ENCODE measurements at places on chromosomes 3 and 15. TPM values are rescaled to one million over a fixed set of nuclear protein-coding genes. Genes with fewer than 3 reads are reported as not detected.

- no peak for DNase-seq
Observed at GRCh38 chr3:187072511-187072910, 66.8 kb downstream of the RPL39L start.

DNA sequence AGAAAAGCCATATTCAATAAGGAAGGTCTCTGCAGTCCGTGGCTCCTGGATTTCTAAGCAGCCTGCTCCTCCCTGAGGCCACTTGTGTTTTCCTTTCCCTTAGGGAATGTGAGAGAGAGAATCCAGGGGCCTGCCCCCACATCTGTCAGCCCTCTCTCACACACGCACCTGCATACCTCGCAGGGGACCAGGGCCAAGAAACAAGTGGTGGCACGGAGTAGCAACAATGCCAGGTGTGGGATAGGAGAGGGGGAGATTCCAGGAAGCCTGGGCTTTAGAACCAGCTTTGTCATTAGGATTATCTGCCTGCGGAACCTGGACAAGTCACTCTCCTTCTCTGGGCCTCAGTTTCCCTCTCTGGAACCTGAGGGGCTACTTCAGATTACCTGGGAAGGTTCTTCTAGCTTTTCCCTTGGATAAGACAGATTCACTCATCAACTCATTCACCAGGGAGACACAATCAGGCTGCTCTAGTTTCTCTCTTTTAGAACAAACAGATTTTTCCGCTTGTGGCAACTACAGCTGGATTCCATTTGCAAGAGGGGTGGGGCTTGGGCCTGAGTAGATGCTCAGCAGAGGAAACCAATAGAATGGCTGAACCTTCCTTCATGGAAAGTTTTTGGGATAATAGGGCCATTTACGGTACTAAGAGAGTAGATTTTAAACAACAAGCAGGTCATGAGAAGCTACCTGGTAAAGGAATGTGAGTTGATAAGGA, 19.5 kb downstream of the BCL6 start:
- no peak for DNase-seq

DNA sequence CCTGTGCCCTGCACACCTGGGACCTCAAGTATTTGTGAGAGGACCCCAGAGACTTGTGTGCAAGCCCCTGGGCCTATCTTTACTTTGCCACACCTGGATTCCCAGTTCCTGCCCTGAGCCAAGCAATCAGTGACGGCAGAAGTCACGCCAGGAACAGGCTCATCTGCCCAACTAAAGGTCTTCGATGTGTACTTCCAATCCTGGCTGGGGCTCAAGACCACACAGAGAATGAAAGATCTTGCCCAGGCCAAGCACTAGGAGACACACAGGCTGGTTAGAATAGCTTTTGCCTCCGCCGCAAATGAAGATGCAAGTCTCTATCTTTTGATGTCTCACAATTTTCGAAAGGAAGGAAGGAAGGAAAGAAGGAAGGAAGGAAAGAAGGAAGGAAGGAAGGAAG, 228.8 kb downstream of the OCA2 start:
- DNase-seq, result no peak

GRCh38 chr3:122186372-122186771, 2.9 kb downstream of the CASR start:
- DNase-seq, result no peak

- DNase-seq, result no peak
Observed at GRCh38 chr3:51568036-51568435, 29.5 kb downstream of the RAD54L2 start.

- DNase-seq, result no peak
Observed at GRCh38 chr3:38210141-38210757, 44.9 kb downstream of the OXSR1 start.

DNA sequence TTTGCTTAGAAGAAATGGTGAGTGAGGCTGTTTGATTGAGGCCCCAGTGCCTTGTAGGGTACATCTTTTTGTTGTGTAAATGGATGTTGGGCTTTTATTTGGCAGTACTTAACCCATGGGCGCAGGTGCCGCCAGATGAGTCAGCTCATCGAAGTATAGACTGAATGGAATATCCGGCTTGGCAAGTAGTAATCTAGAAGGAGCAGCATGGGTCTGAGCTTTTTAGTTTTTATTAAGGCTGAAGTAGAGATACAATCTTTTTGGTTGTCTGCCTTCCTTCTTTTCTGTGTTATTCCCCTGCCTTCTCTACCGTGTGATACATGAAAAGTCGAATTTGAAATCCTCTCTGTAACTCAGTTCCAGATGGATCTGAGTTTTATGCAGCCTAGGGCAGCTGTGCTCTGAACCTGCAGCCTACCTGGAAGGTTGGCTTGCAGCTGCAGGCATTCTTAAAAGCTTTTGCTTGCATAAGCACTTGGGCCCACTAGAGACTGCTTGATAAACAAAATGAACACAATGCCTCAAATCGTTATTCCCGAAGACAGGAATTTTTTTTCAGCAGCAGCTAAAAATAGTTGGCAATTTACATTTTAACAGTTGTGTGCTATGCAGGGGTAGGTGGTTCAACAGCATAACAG, 177.5 kb upstream of the CGNL1 start:
- DNase-seq, result no peak

DNA sequence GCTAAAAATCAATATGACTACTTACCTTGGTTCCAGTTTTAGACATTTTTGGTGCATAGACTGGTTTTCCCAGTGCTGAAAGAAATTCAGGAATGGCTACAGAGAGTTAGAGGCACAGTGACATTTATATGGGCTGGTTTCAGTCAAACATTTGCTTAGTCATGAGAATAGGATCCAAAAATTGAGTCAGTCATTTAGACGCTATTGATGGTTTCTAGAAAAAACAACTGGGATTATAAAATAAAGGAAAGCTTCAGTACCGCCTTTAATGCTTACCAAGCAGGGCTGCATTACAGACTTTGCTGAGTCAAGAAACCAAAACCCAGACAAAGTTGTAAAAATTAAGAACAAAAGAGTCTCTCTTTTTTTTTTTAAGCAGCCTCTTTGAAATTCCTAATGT, at the start of gene CRYGS:
CRYGS (minus strand) TSS at position 100 of the 400 bp plus-strand sequence; CDS start at position 46, 54 bp downstream.
- no peak for DNase-seq

Gene FHIT
- 7.9 TPM for total RNA-seq

Gene ACOX2
- 17.1 TPM for total RNA-seq

Gene STRIT1
- total RNA-seq, result not detected

DNA sequence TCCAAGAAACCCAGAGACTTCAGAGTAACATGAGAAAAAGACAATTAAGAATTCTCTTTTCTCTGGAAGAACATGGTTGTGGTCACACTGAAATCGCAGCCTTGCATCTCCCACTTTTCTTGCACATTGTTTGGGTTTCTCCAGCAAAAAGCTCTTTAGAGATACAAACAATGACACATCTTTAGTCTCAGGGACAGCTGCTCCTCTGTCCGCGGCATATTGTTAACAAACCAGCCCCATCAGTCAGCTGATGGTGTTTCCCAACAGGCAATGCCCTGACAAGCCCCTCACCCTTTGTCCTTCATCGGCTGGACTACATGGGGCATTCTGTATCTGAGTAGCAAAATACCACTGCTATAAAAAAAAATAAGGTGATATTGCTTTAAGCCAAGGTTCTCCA, 53.4 kb downstream of the UMPS start:
- no peak for DNase-seq
